ENCODE measurements at places on chromosomes 12 and 14.

GRCh38 chr12:47378907-47379306, 299.1 kb upstream of the AMIGO2 start:
- no peak for DNase-seq

DNA sequence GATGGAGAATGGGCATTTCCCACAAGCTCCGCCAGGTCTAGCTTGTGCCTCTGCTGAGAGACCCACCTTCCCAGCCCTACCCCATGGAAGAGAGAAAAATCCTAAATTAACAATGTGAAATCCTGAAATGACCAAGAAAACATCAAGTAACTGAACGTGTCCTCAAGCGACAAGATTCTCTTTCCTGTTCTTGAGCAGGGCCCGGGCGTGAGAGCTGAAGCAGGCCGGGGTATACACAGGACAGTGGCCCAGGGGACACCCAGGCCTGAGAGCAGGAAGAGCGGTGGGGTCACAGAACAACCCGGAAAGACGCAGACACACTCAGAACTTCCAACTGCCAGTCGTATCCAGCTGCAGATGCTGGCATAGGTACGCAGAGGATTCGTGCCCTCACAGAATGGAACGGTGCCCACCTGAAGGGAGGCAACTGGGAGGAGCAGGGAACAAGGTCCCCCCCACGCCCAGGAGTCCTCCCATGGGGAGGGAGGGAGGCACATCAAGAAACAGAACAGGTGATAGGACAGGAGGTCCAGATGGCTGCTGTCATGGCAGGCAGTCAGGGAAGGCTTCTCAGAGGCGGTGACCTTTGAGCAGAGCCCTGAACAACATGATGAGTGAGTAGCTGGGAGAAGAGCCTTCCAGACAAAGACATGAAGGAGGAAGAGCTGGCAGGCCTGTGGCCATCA, 9.1 kb downstream of the RIMBP2 start:
- no peak for DNase-seq

GRCh38 chr14:51996148-51996746, 6.9 kb downstream of the RTRAF start:
- DNase-seq: peak; percentile 53

DNA sequence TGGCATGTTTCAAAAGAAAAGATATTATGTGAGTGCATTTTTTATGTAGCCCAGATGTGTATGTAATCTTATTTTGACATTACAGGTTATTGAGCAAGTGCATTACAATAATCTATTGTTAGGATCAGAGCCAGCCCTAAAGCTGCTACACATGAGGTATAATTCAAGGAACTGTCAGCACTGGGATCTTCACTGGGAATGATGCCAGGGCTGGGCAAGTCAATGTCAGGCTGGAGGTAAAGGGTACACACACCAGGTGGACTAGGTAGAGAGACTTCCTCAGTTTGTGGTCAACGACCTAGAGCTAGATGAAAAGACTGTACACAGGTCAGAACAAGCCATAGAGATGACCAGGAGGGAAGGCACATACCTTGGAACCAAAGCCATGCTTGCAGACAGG, 15.4 kb downstream of the TRIM9 start:
- DNase-seq: no peak

- no peak for DNase-seq
These were observed 70.9 kb downstream of the RESF1 start for GRCh38 chr12:32030151-32030550.

Data from activated CD4-positive, alpha-beta T cell treated with anti-CD3 and anti-CD28 coated beads, Interleukin-2, amount 10 ng/mL, durations not matched to agents 7 days and 5 days (primary cell).